ENCODE measurements at places on chromosomes 11 and 22.

DNA sequence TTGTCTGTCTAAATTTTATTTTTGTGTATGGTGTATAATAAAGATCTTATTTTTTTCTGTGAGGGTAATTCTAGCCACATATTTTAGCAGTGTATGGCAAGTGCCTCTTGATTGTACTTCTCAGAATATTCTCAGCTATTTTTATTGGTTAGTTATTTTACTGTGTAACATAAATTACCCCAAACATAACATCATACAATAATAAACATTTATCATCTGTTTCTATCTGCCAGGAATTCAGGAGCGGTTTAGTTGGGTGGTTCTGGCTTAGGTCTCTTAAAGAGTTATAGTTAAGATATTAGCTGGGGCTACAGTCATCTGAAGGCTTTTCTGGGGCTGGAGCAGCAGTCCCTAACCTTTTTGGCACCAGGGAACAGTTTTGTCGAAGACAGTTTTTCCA, 47.8 kb downstream of the PPFIBP2 start:
- no peak for DNase-seq

DNA sequence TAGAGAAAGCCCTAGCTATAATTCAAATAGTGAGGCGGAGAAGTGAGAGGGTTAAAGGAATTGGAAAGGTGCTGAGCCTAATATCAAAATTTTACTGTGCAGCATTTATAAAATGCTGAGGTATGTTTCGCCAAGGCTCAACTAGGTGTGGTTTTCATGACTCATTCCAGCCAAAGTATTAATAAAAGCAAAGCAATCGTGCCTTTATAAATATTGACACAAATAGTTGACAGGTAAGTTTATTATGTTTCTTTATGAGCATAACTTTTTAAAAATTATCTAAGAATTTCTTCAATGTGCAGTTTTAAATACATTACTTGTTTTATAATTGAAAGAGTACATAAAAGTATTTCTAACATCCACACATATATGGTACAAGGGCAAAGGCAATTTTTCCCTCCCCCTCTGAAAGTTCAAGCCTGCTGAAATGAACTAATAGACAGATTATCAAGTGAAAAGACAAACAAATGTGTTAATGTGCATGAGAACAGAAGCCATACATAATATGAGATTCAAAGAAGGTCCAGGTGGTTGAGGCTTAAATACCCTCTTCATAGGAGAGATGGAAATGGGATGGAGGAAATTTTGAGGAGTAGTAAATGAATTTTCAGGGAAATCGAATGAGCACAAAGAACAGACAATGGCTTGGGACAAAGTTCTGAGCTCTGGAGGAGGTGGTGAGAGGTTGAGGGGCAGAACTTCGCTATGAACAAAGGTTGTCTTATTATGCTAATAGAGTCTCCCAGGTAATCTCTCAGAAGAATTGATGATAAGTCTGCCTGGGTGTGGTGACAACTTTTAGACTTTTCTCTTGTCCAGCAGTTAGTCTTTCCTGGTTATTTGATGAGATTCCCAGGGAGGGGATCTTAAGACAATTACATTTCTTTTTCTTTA, 326.5 kb downstream of the BUD13 start:
- DNase-seq, result no peak

GRCh38 chr11:26651916-26652315, 69.9 kb downstream of the SLC5A12 start:
- DNase-seq, result no peak

GRCh38 chr11:133656082-133656635, 123.9 kb upstream of the OPCML start:
- no peak for DNase-seq

DNA sequence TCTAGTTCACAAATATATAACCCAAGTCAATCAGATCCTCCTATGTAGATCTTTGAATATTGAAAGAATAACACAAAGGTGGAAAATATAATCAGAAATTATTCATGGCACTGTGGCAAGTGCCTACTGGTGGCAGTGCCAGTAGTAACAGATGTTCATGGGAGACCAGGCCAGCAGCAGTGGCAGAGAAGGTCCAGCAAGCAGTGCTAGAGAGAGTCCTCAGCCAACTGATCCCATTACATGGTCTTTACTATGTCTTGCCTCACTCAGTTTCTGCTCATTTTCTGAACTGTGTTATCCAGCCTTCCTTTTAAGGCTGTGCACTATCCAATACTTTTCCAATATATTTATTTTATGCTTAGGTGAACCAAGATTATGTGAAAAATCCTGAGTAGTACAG, 124.9 kb downstream of the MRTFA start:
- DNase-seq, result no peak

- DNase-seq, result no peak
Observed at GRCh38 chr22:37065180-37065579, 13.6 kb downstream of the KCTD17 start.

- no peak for DNase-seq
Observed at GRCh38 chr22:19707347-19708290, 6.7 kb upstream of the SEPTIN5 start.

- no peak for DNase-seq
Observed at GRCh38 chr11:129787532-129788155, 28.0 kb upstream of the TMEM45B start.

GRCh38 chr11:28903716-28904115, 795.5 kb downstream of the METTL15 start:
- DNase-seq, result no peak
